HFFc6 (cell line): ENCODE measurements at places on chromosomes 3 and 15. TPM values are rescaled to one million over a fixed set of nuclear protein-coding genes. Genes with fewer than 3 reads are reported as not detected.
A peak's percentile ranks its signal among the peaks of the same experiment; 100 is the strongest.

DNA sequence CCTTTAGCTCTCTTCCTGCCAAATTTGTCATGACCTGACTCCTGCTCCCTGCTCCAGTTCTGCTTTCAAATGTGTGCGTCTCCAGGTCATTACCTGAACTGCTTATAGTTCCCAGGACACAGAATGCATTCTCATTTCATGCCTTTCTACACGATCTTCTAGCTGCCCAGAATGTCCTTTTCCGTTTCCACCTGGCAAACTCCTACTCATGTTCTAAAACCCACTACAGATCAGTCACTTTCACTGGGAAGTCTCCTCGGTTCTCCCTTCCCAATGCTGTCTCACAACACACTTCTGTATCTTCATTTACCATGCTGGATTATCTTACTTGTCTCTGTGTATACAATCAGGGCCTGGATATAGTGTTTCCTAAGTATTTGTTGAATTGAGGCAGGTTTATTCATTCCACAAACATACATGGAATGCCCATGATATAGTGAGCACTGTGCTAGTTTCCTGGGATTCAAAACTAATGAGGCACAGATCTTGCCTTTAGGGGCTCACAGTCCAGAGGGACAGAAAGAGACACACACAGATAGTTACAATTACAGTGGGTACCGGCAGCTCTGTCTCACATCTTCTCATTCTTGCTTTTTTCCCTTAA is 1.6 kb upstream of the NOX5 start:
- DNase-seq: no peak

RBM6 gene
- 35.2 to 38.8 TPM (median 38.6 TPM) in 3 replicates for total RNA-seq

DNA sequence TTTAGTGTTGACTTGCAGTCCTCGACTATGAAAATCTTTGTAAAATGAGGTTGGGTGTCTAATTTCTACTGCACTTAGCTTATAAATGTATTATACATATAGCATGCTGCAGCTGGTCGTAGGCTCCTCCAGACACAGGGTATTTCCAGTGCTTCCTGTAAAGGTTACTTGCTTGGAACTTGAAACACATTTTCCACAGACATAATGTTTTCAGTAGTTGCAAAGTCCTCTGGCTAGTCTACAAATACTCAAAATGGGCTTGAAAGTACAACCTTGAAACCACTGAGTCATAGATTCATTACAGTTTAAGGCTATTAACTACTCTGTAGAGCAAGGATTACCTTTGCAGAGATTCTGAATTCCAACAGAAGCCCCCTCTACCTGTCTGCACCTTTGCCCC is 464.1 kb downstream of the RAP2B start:
- DNase-seq: no peak

GRCh38 chr15:31957581-31957980 is 72.7 kb upstream of the CHRNA7 start:
- no peak for DNase-seq

DNA sequence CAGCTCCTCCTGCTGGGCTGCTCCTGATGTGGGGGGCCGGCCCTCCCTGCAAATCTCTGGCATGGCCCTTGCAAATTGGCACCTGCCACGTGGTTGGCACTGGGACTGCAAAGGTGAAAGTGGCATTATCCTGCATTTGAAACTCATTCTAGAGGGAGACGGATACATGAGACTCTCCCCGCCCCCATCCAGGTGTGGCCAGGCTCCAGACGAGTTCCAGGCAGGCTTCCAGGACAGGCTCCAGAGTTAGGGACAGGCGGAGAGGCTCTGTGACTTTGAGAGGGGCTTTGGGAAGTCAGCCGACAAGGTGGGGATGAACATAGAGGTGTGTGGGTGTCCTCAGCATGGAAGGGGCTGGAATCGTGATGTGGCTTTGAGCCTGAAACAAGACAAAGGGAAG is 178.5 kb downstream of the APBA2 start:
- DNase-seq: no peak

- DNase-seq: no peak
These were observed 36.5 kb downstream of the SERP1 start for GRCh38 chr3:150509780-150510179.

DNA sequence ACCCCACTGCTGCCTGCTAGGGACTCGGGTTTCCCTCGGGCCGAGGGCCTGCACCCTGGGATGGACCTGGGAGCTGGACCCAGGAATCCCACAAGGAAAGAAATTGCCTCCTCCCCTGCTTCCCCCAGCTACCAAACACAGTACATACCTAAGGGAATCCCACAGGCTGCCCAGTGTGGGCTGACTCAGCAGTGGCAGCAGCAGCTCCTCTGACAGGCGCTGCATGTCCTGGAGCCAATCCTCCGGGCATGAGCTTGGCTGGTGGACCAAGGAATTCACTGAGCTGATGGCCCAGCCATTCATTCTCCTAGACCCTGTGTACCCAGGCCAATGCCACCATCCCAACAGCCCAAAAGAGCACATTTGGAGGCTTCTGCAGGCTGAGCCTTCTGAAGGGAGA is 9.5 kb upstream of the LTK start:
- no peak for DNase-seq

FOXB1 gene
- total RNA-seq: not detected in 3 replicates

IMPG2 gene
- total RNA-seq: 0.05 to 0.11 TPM (median 0.05 TPM) in 3 replicates

DNA sequence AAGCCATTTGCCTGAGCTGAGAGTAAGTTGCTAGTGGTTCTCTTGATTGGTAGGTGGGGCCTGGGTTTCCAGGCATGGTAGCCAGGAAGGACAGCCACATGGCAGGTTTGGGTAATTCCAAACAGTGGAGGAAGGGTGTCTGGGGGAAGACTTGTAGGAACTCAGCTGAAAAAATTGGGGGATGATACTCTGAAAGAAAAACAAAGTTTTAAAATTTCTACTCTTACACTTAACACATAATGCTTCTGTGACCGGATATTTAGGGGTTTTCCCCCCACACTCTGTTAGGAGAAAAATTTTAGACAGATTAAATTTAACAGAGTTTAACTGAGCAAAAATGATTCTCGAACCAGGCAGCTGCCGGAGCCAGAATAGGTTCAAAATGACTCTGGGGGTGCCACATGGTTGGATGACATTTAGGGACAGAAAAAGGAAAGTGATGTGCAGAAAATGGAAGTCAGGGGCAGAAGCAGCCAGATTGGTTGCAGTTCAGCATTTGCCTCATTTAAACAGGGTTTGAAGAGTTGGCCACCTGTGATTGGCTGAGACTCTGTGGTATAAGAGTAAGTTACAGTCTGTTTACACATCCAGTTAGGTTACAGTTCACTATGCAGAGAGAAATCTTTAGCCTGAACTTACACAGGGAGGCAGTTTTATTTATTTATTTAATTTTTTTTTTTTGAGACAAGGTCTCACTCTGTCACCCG is 8.1 kb downstream of the B2M start:
- no peak for DNase-seq

DNA sequence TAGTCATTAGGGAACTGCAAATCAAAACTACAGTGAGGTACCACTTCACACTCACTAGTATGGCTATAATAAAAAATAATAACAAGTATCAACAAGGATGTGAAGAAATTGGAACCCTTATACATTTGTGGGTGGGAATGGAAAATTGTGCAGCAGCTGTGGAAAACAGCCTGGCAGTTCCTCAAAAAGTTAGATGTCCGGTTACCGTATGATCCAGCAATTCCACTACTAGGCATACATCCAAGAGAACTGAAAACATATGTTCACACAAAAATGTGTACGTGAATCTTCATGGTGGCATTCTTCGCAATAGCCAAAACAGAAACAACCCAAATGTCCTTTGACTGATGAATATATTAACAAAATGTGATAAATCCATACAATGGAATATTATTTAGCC is 187.9 kb upstream of the LYSMD4 start:
- no peak for DNase-seq

FEM1B gene
- 30.9 to 37.6 TPM (median 35.1 TPM) in 3 replicates for total RNA-seq

GRCh38 chr15:80549191-80549590 is 145.0 kb downstream of the ARNT2 start:
- DNase-seq: peak; percentile 43

AHSG gene
- total RNA-seq: not detected in 3 replicates

GRCh38 chr3:99366663-99367429 is 271.5 kb upstream of the COL8A1 start:
- no peak for DNase-seq

GRCh38 chr15:99139276-99139675 is 34.4 kb downstream of the SYNM start:
- DNase-seq: no peak

DNA sequence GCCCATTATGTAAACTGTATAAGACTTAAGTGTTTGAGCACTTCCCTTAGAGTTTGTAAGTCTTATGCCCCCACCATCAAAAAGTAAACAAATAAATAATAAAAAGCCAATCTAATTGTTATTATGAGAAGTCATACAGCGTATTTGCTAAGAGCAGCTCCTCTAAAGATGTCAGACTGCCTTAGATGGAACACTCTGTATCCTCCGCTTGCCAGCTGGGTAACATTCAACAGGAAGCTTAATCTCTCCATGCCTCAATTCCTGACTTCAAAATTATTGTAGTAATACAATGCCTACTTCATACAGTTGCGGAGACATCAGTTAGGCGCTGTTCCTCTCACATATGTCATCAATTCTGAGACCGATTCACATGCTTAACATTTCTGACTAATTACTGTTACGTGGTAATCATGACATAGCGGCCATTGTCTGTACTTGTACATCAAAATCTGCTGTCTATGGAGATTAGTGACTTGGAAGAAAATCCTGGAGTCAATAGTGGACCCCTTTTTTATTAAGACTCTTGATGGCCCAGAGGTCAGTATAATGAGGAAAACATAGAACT is 417.7 kb downstream of the LPP start:
- DNase-seq: no peak

- DNase-seq: peak; percentile 42
These were observed 39.4 kb upstream of the LMOD3 start for GRCh38 chr3:69161587-69162307.

CPNE4 gene
- total RNA-seq: not detected in 3 replicates

DNA sequence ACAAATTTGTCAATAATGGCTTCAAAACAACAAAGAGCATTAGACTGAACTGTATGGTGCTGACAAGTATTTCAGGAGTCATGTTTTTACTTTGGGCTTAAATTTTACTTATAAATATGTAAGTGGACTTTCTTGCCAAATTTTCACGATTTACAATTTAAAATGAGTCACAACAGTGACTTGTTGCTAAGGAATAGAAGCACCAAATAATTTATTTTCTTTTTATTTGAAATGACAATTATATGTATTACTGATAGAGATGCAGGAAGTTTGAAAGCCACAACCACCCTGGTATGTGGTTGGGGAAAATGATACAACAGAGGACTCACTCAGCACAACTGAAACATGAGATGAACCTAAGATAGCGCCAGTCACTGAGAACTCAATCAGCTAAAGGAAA is 90.3 kb downstream of the FMN1 start:
- peak; percentile 87 for DNase-seq

DNA sequence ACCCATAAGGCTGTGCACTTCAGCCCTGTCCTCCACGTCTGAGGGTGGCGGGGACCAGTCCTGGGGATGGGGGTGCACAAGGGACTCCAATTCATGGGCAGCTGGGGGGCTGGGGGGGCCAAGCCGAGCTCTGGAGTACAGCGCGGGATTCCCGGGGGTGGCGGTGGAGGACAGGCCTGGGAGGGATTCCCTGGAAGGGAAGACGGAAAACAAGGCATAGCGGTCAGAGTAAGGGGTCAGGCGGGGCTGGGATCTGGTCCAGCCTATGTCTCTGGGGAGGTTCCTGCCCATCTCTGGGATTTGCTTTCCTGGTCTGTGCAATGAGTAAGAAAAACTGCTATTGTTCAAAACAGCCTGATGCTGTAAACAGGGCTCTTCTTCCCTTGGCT is 8.1 kb upstream of the IGDCC3 start:
- DNase-seq: no peak

- DNase-seq: peak; percentile 9
These were observed 417.4 kb upstream of the MDFIC2 start for GRCh38 chr3:70729845-70730244.

DNA sequence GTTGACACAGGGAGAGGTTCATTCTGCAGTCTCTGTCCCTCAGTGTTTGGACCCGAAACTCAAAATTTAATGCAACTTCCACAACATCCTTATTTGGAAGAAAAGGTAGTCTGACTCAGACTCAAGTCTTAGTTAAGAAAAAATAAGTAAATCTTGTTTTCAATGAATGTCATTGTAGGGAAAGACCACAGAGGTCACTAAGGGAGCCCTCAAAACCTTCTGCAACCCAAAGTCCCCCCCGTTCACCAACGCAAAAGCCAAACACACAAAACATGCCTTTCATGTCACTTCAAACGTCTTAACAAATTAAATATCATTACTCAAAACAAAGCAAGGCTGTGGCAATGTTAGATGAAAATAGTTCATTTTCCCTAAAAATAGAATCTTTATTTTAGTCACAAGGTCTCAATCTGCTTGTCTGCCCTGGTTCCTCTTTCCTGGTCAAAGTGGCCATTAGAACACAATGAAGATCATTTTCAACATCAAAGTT is 20.9 kb upstream of the SSUH2 start:
- DNase-seq: no peak

DNA sequence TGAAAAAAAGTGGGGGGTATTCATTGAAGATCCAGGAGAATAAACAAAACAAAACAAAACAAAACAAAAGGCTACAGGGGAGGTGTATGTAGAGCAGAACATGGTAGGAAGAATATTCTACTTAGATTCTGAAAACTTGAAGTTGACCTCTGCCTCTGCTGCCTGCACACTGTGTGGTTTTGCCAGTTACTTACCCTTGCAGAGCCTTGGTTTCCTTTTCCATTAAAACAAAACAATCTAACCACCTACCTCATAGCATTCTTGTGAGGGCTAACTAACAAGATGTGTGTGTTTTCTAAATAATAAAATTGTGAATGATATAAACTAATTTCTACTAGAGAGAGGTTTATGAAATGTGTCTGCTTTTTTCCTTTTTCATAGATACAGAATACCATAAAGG is 423.1 kb downstream of the TIGIT start:
- DNase-seq: no peak

C3orf49 gene
- total RNA-seq: not detected in 3 replicates

GOLGA6A gene
- total RNA-seq: not detected in 3 replicates
